ENCODE measurements at places on chromosomes 6 and 20.

DNA sequence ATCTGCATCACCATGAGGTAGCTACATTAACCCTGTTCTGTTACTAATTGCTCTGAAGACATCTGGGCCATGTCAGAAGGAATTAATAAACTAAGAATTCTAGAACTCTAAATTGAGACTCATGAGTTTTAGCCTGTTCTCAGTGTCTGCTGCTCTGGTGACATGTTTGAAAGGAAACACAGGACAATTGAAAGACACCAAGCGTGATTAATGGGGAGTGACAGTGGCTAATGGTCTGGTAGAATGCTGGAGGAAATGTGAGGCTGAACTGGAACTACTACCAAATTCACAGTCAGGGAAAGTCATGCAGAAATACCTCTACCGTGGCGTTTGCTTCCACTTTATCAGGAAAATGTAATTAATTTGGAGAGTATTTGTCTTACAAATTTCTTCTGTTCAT lies 140.0 kb downstream of the TBC1D7 start:
- no peak for DNase-seq

DNA sequence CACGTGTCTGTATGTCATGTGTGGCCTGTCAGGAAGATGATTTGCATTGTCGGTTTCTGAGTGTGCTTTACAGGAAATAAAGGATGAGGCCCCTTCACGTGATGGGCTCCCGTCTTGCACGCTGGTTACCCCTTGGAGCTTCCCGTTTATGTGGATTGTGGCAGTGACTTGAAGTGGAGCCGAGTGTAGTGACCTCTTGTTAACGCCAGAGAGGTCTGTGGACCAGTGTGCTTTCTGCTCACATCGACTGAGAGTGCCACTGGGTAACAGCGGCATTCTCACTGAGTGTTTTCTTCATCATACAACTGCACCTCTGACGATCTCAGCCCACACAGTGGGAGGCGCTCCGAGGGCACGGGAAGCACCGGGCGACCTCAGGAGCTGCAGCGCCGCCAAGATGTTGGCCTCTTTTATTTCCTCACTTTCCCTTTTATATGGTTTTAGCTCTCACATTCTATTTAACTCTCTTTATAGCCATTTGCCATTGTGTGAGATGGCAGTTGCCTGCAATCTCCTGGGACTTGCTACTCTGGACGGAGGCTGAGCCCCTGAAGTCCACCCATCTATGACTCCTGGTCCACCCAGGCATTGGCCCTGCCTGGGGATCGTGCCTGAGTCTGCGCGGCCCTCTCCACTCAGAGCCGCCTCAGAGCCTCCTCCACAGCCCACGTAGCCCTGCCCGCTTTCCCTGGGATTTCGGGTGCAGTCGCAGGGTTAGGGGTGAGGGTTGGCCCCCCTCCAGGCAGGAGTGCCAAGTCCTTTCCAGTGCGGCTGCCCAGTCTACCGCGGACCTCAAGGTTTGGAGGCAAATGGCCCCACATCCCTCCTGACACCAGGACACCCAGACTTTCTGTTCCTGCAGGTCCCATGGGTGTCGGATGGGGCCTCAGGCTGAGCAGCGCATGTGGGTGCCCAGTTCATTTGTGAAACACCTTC lies 238.9 kb downstream of the ERMARD start:
- no peak for DNase-seq

DNA sequence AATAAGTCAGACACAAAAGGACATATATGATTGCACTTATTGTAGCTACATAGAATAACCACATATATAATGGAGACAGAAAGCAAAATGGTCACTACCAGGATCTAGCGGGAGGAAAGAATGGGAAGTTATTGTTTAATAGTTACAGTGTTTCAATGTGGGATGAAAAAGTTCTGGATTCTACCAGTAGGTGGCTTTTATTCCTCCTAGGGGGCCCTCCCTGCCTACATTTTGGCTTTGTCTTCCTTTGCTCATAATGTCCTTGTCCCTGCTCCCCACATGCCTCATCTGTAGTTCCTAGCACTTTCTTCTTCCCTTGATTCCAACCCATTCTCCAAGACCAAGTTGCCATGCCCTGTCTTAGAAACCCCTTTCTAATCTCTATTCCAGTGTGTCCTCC lies 16.3 kb downstream of the ZNF133 start:
- DNase-seq: no peak

- peak; percentile 31 for DNase-seq
These were observed 66.0 kb upstream of the UTRN start for GRCh38 chr6:144219056-144219685.

DNA sequence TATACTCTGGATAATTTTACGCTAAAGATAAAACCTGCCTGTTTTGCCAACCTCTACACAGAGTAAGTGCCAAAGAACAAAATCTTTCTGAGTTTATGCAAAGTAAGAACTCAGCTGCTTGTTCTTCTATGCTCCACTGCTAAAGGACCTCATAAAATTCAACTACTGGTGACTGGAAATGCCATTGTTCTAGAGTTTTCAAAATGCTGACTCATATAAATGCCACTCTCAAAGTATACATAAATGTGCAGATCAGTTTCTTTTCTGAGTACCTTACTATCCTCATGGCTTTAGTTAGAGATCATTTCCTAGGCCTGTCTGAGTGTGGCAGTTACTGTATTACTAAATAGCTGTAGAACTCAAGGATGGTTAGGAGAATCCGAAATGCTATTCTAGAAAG lies 45.6 kb downstream of the LYRM4 start:
- DNase-seq: no peak

DNA sequence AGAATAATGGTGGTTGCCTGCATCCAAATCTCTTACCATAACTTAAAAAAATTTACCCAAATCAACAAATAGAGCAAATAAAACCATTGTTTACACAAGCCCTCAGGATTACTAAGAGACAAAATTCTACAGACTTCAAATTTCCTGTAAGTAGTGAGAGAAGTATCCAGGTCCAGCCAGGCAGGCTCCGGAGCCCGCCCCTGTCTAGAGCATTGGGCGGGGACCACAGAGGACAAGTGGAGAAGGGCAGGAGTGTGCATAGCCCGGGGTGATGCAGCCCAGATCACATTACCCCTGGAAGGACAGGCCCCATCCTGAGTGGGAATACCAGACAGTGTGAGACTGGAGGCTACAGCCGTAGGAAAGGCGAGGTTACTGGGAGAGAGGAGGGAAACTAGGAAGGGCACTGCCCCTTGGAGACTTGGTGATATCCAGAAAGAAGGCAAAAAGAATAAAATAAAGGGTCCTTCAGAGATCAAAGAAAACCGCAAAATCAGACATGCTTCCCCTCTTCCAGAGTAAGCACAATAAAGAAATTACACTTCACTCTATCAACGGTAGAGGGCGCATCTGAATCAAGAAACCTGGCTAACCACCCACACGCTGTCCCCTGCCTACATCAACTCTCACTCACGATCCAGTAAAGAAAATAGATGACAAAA lies 26.6 kb downstream of the RIN2 start:
- DNase-seq: peak; percentile 93

DNA sequence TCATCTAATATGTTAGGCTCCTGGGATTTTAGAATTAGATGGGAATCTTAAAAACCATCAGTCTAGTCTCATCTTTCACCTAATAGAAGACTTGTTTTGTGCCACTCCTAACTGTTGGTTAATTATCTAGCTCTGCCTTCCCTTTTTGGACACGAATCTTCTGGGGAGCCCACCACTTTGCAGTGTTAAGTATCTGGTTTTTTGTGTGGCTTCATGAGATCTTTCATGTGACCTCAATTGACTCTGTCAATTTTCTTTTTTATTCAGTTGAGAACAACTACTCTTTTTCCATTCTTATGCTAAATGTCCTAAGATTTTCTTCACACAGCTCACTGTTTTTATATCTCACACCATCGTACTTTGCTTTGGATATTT lies 16.9 kb downstream of the TBPL1 start:
- DNase-seq: no peak

GRCh38 chr6:89503641-89504040 lies 70.7 kb downstream of the ANKRD6 start:
- no peak for DNase-seq

DNA sequence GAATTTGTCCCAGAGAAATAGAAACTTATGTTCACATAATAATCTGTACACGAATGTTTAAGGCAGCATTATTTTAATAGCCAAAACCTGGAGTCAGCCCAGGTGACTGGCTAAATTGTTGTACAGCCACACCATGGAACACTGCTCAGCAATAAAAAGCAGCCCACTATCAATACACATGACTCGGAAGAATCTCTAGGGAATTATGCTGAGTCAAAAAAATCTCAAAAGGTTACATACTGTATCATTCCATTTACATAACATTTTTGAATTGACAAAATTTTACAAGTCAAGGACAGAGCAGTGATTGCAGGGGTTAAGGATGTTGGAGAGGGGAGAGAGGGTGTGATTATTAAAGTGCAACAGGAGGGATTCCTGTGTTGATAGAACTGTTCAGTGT lies 163.4 kb downstream of the UBE3D start:
- no peak for DNase-seq

DNA sequence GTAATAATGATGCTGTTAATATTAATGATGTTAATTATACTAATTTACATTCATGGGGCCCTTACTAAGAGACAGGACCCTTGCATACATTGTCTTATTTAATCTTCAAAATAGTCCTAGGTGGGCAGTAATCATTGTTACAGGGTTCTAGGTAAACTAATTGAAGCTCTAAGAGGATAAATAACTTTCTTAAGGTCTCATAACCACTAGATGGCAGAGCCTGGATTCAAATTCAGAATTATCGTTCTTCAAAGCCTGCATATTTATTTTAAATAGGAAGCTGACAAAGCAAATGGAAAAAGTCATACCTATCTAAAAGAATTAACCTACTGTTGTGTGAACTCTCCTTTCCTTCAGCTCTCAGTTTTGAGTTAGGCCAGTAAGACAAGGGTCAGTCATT lies 23.5 kb downstream of the PTCHD4 start:
- no peak for DNase-seq

DNA sequence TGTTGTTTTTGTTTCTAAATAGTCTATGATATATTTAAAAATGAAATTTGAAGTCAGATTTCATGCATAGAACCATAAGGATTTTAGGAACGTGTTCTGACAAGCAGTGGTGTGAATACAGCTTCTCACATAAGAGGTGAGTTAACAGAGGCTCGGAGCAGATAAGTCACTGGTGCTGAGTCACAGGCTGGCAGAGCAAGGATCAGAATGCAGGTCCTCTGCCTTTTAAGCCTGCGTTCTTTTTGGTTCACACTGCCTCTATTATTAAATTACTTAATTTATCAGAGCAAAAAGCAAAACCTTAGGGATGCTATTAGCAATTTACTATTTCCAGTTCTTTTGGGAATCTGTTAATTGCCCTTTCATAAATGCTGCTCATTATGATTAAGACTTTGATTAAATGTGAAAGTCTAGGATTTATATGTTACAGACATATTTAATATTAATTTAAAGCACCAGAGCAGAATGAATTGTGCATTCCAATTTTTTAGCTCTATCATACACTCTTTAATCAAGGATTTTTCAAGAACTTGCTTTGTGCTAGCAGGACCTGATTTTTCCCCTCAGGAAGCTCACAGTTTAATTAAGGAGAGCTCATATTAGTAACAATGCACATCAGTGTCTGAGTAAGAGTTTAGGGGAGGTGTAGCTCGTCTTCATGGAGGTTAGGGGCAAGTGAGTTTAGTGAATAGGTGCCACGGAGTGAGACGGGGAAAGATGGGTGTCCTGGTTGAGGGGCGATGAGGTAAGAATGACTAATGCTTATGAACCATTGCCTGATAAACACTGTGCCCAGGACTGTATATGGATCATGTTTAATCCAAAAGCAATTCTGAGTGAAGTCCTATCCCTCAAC lies 212.7 kb upstream of the AGPAT4 start:
- peak; percentile 72 for DNase-seq

DNA sequence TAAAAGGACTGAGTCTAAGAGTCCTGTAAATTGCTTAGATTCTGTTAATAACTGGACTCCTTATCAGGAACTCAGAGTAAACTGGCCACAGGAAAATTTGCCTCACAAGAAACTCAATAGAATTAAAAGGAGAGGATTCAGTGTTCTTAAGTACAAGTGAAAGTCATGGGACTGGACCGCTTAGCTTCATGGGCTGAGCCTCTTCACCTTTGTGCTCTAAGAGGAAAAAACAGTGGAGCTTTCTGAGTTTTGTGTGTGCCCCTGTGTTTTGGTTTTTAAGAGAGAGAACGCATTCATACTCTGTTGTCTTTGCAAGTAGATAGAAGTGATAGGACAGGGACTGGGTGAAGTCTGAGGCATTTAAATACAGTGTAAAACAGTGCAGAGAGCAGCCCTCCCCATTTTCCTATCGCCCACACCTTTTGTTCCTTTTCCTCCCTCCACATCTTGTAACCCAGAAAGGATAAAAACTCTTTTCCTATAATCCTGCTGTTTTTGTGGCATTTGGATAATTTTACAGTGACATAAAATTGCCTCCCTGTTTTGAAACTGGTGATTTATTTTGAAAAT lies 49.6 kb downstream of the FOXO3 start:
- DNase-seq: no peak

- DNase-seq: no peak
These were observed 2.8 kb downstream of the RTN4IP1 start for GRCh38 chr6:106626485-106626884.

GRCh38 chr6:44675449-44675848 lies 287.9 kb downstream of the CDC5L start:
- no peak for DNase-seq

- DNase-seq: no peak
These were observed 77.0 kb downstream of the MRPL14 start for GRCh38 chr6:44049989-44050871.

- DNase-seq: peak; percentile 49
These were observed 186.8 kb downstream of the ARID1B start for GRCh38 chr6:156963712-156964700.

GRCh38 chr6:508614-509013 lies 117.1 kb downstream of the IRF4 start:
- DNase-seq: no peak

- no peak for DNase-seq
These were observed 129.1 kb downstream of the SYCP2 start for GRCh38 chr20:59804347-59804746.

Measured in HT1080 (cell line).